KBM-7 (cell line): ENCODE measurements at places on chromosomes 7 and 10.

GRCh38 chr10:29033311-29033940, 255.4 kb upstream of the LYZL1 start:
- no peak for DNase-seq

DNA sequence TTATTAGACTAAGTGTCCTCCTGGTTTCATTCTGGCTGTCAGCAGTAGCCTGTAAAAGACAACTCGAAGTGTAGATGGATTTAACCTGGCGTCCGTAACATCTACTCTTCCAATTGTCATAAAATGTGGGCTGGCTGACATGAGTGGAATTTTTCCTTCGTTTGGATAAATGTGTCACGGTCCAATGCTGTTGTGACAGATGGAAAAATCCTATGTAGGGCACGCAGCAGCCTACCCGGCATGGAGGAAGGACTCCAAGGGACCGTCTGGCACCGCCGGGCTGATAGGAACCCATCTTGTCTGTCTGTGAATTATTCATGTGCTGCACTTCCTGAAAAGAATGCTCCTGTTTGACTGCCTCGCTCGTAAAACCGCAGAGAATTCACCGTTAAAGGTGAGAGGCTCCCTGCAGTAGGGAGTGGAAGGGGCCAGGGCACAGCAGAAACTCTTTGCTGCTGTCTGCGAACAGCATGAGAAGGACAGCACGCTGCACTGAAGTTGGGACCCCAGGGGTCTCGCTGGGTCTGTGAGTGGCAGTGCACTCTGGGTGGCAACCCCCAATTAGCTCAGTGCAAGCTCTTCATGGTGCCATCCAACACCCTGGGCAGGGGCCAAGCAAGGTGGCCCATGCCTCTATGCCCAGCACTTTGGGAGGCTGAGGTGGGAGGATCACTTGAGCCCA, 1.6 kb upstream of the ORAI2 start:
- peak; percentile 72 for DNase-seq

DNA sequence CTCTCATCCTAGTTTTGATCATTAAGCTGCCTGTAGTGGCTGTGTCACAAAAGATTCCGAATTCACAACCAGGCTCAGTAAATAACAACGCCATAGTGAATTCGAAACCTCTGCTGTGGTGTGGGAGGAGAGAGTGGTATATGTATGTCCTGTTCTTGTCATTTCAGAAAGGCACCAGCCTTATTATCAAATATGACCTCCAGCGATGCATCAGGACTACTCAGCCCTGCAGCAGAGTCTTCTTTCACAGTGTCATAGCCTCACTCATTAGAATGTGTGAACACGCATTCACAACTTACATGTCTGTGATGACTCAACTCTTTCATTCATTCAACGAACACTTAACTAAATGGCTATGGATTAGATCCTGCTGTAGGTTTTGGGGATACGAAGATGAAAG, 15.3 kb downstream of the AOC1 start:
- DNase-seq, result no peak

- no peak for DNase-seq
Observed at GRCh38 chr7:22138106-22138505, 192.4 kb upstream of the CDCA7L start.

DNA sequence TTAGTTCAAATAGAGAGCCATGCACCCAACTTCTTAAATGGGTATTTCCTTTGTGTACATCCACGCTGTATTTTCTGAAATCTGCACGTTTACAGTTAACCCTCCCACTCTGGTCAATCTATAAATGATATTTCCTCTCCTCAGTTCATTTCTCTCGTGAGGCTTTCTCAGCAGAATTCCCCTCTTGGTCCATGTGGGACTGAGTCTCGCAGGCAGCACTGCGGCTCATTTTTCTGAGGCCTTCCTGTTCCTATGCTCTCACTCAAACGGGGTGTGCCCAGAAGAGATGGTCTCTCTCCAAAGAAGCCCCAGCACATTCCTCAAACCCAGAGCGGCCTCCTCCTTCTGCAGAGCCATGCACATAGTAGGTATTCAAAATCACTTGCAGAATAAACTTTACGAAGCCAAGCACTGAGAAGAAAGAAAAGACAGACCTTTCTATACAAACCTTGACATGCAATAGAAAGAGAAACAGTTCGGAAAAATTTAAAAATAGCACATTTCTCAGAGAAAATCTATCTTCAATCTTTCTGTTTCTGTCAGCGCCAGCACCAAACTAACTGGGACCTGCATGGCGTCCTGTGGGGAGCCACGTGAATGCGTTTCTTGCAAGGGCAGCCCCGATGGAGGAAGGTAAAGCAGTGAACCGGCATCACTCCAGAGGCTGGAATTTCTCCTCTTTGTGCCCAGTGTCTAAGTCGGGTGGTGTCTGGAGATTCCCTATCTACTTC, 77.1 kb downstream of the HIPK2 start:
- no peak for DNase-seq

DNA sequence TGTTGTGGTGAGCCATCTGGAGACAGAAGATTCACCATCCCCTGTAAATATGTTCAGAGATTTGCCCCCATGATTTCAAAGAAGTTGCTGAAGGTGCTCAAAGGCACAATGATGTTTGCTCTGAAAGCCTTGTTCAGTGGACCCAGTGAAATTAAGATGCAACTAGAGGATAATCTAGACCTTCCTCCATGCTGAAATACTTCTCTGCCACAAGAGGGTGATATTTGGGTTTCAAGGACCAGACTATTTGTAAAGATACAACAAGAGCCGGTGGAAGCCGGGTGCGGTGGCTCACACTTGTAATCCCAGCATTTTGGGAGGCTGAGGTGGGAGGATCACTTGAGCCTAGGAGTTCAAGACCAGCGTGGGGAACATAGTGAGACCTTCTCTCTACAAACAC, 13.5 kb upstream of the MSRB2 start:
- no peak for DNase-seq

- DNase-seq, result no peak
Observed at GRCh38 chr7:155191137-155191536, 106.5 kb upstream of the INSIG1 start.

- no peak for DNase-seq
Observed at GRCh38 chr10:93568105-93568390, 1.6 kb downstream of the FFAR4 start.

- DNase-seq, result no peak
Observed at GRCh38 chr10:72792288-72792687, 100.3 kb downstream of the MCU start.

DNA sequence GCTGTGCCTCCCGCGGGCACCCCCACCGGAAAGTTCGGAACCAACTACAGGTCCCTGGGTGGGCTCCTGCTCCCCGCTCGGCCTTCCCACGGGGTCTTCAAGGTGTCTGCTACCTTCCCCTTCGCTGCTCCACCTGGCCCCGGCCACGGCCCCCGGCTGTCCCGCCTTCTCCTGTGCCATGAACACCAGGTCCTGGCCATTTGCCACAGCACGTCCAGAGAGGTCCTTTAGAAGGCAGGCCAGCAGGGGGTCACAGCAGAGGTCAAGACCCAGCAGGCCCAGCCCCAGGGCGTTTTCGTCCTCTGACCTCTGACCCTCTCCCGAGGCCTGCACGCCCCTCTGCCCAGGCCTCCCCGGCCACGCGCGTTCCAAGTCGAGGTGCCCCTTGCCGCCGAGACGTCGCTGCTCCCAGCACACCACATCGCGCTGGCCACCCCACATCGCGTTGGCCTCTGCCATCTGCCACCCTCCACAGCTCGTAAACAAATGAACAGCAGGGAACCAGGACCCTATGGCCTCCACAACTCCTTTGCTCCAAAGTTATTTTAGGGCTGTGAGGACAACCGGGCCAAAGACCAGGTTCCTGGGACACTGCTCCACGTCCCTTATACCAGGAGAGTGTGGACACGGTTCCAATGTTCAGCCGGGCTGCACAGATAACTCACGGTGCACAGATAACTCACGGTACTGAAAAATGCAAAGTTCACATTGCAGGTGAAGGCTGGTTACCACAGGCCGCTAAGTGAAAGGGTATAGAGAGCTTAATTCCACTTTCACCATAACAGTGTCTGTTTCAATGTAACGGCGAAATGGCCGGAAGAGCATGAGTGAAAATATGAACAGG, 74.3 kb downstream of the CFAP46 start:
- DNase-seq, result no peak

GRCh38 chr10:48792687-48793096, 108.0 kb downstream of the WDFY4 start:
- DNase-seq, result peak; percentile 66

GRCh38 chr10:97325754-97326153, 6.7 kb downstream of the FRAT1 start:
- DNase-seq, result no peak

DNA sequence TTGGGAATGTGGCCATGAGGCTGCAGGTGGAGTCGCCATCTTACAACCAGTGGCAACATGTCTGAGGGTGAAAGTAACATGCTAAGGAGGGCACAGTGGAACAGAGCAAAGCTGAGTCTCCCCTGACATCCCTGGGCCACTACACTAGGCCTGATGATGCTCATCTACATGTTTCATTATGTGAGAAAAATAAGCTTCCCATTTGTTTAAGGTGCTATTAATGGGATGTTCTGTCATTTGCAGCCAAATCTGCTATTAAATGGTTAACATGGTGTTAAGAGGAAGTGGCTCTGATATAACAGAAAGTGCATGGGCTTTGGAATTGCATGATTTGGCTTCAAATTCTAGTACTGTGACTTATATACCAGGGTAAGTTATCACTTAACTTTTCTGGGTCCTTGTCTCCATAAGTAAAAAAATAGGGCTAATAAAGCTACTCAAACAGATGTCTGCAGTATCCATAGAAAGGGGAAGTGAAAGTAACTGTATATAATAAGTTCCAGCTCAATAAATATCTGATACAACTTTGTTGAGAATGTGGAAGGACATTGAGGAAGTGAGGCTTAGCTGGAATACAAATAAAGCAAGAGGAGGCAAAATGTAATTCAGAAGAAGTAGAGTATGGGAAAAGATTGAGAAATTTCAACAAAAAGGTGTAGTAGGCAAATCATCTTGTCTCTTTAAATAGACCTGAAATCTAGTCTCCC, 158.9 kb downstream of the RTKN2 start:
- peak; percentile 60 for DNase-seq

- DNase-seq, result no peak
Observed at GRCh38 chr7:95730493-95731280, 41.7 kb upstream of the DYNC1I1 start.

DNA sequence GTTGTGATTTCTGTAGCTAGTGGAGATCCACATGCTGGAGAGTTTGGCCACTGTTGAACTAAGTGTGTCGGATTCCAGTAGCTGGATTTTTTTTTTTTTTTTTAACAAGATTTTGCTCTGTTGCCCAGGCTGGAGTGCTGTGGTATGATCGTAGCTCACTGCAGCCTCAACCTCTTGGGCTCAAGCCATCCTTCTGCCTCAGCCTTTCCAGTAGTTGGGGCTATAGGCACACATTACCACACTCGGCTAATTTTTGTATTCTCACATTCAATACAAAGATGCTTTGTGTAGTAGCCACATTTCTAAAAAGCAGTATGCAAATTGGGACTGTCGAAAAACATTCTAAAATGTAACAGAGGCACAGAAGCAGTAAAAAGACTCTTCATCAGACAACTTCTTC, 63.5 kb downstream of the RABGEF1 start:
- no peak for DNase-seq

DNA sequence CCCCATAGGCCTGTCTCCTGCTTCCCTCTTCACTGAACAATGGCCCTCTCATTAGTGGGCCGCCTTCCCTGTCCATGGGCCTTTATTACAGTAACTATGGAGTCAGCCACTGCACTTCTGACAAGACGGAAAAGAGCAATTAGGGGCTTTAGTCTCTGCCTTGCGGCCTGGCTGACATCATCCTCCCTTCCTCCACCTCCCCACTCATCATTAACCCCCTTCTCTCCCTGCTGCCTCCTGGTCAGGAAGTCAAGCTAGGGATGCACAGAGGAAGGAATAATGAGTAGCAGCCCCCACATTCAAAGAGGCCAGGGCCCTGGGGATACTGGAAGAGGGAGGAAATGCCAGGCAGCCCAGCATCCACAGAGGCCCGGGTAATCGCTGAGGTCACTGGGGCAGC, 101.6 kb upstream of the PLXNA4 start:
- DNase-seq, result peak; percentile 87

DNA sequence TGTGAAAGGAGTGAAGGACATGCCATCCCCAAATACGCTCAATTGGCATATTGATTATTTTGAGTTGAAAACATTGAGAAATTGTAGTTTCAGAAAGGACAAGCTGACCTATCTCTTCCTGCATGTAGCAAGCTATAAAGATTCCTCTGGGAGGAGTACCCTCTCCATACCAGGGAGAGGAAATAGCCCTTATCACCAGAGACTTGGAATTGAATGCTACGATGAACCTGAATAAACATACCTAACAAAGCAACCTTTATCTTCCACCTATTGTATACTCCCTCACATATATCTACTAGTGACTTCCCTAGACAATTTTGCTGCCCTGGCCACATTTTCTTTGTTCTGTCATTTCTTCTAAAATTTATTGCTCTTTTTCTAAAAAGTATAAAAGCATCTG, 150.2 kb upstream of the EEPD1 start:
- no peak for DNase-seq

- no peak for DNase-seq
Observed at GRCh38 chr7:88276605-88277153, 30.0 kb downstream of the STEAP4 start.

DNA sequence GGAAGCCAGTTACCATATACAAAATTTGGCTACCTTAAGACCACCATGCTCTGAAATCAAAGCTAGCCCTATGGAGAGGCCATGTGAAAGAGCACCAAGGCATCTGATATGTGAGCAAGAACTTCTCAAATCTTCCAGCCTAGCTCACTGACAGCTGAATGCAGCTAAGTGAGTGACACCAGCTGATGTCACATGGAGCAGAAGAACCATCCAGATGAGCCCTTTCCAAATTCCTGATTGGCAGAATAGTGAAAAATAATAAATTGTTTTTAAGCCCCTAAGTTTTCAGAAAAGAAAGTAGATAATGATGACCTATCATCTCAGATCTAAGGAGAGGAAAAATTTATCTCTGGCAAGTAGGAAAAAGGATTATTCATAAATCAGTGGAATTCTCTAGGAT, 85.6 kb downstream of the CRTAC1 start:
- DNase-seq, result no peak

DNA sequence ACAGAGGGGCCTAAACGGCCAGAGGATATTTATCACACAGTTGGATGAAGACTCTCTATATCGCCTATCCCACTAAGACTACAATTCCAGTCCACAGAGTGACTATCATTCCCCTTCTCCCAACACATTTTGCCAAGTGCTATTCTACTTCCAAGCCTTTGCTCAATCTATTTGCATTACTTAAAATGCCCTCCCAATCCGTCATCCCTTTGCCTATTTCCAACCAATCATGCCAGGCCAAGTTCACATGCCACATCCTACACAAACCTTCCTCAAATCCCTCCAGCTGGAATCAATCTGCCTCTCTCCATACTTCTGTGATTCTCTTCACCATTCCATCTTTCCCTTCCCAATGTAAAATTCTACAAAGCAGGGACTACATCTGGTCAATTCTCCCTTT, 38.2 kb downstream of the SMURF1 start:
- DNase-seq, result no peak
